Naive thymus-derived CD4-positive, alpha-beta T cell (primary cell): ENCODE measurements at places on chromosomes 2 and 18.

GRCh38 chr2:101173707-101174295, 22.6 kb upstream of the TBC1D8 start:
- DNase-seq, result no peak
- peak overlapping the region; percentile 44 for H3K27ac ChIP-seq
- H3K36me3 ChIP-seq, result no peaks in the 10 kb centered on the region
- no peak overlapping the region for H3K4me3 ChIP-seq
- H3K27me3 ChIP-seq, result no peaks in the 10 kb centered on the region
- H3K4me1 ChIP-seq, result no peaks in the 10 kb centered on the region

DNA sequence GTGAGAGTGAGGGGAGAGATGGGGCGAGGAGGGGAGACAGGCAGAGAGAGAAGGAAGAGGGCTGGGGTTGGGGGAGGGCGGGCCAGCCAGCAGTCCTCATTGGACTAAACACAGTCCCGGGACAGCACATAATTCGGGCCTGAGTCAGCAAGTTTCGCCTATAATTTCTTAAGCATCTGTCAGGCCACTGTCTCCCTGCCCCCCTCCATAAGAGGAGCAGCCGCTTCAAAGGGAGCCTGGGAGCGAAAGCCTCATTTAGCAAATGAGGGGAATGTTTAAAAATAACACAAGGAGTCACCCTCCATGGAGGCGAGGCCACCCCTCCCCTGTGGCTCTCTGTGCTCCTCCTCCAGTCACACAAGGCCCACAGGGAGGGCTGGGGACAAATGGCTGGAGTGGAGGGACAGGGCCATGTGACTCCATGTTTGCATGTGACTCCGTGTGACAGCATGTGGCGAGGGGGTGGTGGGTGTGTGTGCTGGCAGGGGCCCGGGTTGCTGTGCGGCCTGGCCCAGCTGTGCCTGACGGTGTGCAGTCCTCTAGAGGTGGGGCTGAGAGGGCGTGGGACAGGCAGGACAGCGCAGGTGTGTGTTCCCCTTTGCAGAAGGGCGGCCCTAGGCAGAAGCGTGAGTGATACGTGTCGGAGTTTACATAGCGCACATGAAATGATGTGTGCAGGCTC, 162.4 kb downstream of the CELF4 start:
- no peak for DNase-seq
- no peaks in the 10 kb centered on the region for H3K4me1 ChIP-seq
- no peak overlapping the region for H3K27ac ChIP-seq
- H3K27me3 ChIP-seq, result no peaks in the 10 kb centered on the region
- no peak overlapping the region for H3K4me3 ChIP-seq

DNA sequence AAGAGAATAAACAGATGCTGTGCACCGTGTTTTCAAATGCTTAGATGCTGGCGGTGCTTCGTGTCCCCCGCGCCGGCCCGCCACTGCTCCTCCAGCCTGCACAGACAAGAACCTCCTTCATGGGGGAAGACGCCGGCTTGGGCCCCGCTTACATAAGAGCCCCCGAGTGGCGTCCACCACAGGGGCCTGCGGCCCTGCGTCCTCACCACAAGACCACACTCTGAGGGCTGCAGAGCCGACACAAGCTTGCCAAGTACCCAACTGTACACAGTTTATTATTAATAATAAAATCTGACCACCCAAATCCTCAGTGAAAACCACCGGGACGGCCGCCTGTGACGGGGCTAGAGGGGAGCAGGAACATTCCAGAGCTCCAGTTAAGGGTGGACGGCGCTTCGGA, 232.2 kb downstream of the HDAC4 start:
- H3K4me1 ChIP-seq, result peaks cover 2% of the 10 kb centered on the region
- no peak overlapping the region for H3K4me3 ChIP-seq
- H3K36me3 ChIP-seq, result no peaks in the 10 kb centered on the region

DNA sequence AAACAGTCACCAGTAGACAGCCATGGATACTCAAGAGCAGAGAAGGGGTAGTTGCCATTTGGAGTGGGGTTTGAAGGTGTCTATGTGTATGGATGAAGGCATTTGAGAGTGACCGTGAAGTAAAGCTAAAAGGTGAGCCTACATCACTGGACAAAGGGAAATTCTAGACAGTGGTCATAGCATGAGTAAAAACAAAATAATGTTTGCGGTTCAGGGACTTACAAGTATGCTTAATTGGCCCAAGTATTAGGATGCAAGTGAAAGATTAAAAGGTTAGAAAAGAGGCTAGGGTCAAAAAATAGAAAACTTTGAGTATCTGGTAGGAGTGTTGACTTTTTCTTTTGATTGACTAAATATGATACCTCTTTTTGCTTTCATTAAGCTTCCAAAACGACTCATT, 238.1 kb upstream of the SLC8A1 start:
- DNase-seq, result no peak
- no peak overlapping the region for H3K27ac ChIP-seq
- H3K4me3 ChIP-seq, result no peak overlapping the region
- no peaks in the 10 kb centered on the region for H3K36me3 ChIP-seq
- no peaks in the 10 kb centered on the region for H3K27me3 ChIP-seq

DNA sequence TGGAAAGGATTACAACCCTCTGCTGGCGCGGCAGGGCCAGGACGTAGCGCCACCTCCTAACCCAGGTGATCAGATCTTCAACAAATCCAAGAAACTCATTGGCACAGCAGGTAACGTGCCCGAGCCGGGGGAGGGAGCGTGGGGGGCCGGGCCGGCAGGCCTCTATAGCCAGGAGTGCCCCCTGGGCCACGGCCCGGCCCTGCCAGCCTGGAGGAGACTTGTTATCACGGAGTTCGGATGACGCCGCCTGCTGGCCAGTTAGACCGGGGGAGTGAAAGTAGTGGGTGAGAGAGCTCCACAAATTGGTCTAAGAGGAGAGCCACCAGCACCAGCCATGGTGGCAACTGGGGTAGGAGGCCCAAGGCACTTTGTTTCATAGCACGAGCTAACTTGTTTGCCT, 8.6 kb upstream of the TMEM214 start:
- H3K36me3 ChIP-seq, result no peaks in the 10 kb centered on the region
- H3K27ac ChIP-seq, result no peak overlapping the region
- H3K4me3 ChIP-seq, result no peak overlapping the region
- H3K27me3 ChIP-seq, result no peaks in the 10 kb centered on the region
